Ovary (tissue), 10 donors: ENCODE measurements at places on chromosomes 2 and 18. TPM values are rescaled to one million over a fixed set of nuclear protein-coding genes. Genes with fewer than 3 reads are reported as not detected.

LRRC30 gene
- not detected for total RNA-seq

RTP5 gene
- total RNA-seq: not detected

CGREF1 gene
- total RNA-seq: 20.8 TPM

C2orf81 gene
- total RNA-seq: 1.3 TPM

CPO gene
- 0.40 TPM for total RNA-seq

UGT1A7 gene
- not detected for total RNA-seq

MBP gene
- 38.2 TPM for total RNA-seq

ACTG2 gene
- total RNA-seq: 73.0 TPM

CNTNAP5 gene
- total RNA-seq: not detected

KCNG2 gene
- 0.17 TPM for total RNA-seq

MAB21L4 gene
- total RNA-seq: 0.23 TPM

WDFY1 gene
- 46.7 TPM for total RNA-seq

HAAO gene
- total RNA-seq: 8.8 TPM

TBR1 gene
- not detected for total RNA-seq

GAREM1 gene
- 7.7 TPM for total RNA-seq

ZNF521 gene
- 43.0 TPM for total RNA-seq

CYTIP gene
- 6.1 TPM for total RNA-seq

CCDC121 gene
- total RNA-seq: 6.3 TPM

ZNF396 gene
- total RNA-seq: 1.7 TPM

NEU4 gene
- total RNA-seq: not detected

ARMC9 gene
- 29.3 TPM for total RNA-seq

CTAGE1 gene
- total RNA-seq: not detected
